Natural killer cell treated with Interleukin-12 subunit alpha and Interleukin-12 subunit beta and Interleukin-15 and Interleukin-18, amount 100 ng/mL, for 72 hours (primary cell): ENCODE measurements at places on chromosomes 11 and 22. TPM values are rescaled to one million over a fixed set of nuclear protein-coding genes. Genes with fewer than 3 reads are reported as not detected.

The SNAP29 gene
- total RNA-seq: 23.2 TPM

The OR5P2 gene
- not detected for total RNA-seq

The KRTAP5-10 gene
- not detected for total RNA-seq

The GPHA2 gene
- not detected for total RNA-seq

The OR51E2 gene
- not detected for total RNA-seq

The TIGD3 gene
- total RNA-seq: 0.59 TPM

The PHOX2A gene
- not detected for total RNA-seq

The LINC01488 gene
- total RNA-seq: not detected

The WT1 gene
- not detected for total RNA-seq

The DMC1 gene
- 4.6 TPM for total RNA-seq

The LMO2 gene
- total RNA-seq: not detected

The EMID1 gene
- 0.67 TPM for total RNA-seq

The STK33 gene
- total RNA-seq: 0.74 TPM

The B4GALNT4 gene
- total RNA-seq: not detected

The RAB3IL1 gene
- not detected for total RNA-seq

The CCDC89 gene
- 1.6 TPM for total RNA-seq

The EXT2 gene
- 45.7 TPM for total RNA-seq

The DGCR2 gene
- total RNA-seq: 29.6 TPM

The CD6 gene
- total RNA-seq: 5.9 TPM

The NRIP3 gene
- total RNA-seq: 1.7 TPM

The RFPL1 gene
- total RNA-seq: not detected

The ZNF215 gene
- total RNA-seq: 1.5 TPM

The TTC28 gene
- total RNA-seq: 6.0 TPM

The GAB4 gene
- not detected for total RNA-seq

The TENM4 gene
- not detected for total RNA-seq

The MISFA gene
- 3.2 TPM for total RNA-seq

The RAPSN gene
- total RNA-seq: 1.8 TPM

The MGAT3 gene
- total RNA-seq: 0.38 TPM

The HORMAD2 gene
- not detected for total RNA-seq

The CCDC73 gene
- total RNA-seq: not detected

The MIOX gene
- total RNA-seq: 0.45 TPM

The GAL3ST3 gene
- not detected for total RNA-seq

The C22orf39 gene
- 36.8 TPM for total RNA-seq

The LDHAL6A gene
- not detected for total RNA-seq

The OR5AP2 gene
- not detected for total RNA-seq

The SYT8 gene
- not detected for total RNA-seq

The OR4A5 gene
- total RNA-seq: not detected

The PTDSS2 gene
- 56.9 TPM for total RNA-seq

The RGL4 gene
- 6.5 TPM for total RNA-seq

The OR51B5 gene
- not detected for total RNA-seq

The SCN3B gene
- not detected for total RNA-seq

The PNPLA3 gene
- total RNA-seq: 0.47 TPM

The SMC1B gene
- total RNA-seq: 0.07 TPM

The KCNJ11 gene
- total RNA-seq: not detected

The OR5B21 gene
- total RNA-seq: 3.5 TPM

The KCNQ1 gene
- total RNA-seq: 1.4 TPM

The CDHR5 gene
- total RNA-seq: not detected

The MS4A4A gene
- not detected for total RNA-seq
